NCI-H774 (cell line): ENCODE measurements at places on chromosomes 1 and 21.

DNA sequence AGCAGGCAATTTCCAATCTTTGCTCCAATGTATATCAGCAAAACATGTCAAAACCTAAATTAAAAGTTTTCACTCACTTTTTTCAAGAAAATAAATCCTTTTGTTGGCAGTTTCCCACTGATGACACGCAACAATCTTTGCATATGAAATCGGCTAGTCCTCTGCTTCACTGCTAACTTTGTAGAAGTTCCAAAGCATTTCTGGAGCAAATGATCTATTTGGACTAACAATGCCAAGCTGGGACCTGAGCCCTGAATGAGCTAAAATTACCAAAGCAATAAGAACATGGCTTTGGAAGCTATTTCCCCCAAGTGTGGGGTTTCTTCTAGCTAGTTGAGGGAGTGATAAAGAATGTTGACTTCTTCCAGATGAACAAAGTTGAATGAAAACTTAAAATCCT lies 5.1 kb downstream of the BEND5 start:
- DNase-seq: no peak

GRCh38 chr1:25727635-25728286 lies 72.2 kb upstream of the SELENON start:
- DNase-seq: no peak

DNA sequence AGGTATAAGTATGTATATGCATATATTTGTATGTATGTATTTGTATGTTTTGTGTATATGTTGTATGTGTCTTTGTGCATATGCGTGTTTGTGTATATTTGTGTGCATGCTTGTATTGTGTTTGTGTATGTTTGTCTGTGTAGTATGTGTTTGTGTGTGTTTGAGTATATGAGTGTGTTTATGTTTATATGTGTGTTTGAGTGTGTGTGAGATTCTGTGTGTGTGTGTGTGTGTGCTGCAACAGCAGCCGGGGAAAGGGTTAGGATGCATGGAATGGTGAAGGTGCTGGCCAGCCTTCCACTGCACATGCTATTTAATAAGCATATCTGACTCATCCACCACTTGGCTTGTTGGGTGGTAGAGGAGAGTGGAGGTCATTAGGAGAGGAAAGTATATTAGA lies 46.6 kb upstream of the RAB4A start:
- no peak for DNase-seq

DNA sequence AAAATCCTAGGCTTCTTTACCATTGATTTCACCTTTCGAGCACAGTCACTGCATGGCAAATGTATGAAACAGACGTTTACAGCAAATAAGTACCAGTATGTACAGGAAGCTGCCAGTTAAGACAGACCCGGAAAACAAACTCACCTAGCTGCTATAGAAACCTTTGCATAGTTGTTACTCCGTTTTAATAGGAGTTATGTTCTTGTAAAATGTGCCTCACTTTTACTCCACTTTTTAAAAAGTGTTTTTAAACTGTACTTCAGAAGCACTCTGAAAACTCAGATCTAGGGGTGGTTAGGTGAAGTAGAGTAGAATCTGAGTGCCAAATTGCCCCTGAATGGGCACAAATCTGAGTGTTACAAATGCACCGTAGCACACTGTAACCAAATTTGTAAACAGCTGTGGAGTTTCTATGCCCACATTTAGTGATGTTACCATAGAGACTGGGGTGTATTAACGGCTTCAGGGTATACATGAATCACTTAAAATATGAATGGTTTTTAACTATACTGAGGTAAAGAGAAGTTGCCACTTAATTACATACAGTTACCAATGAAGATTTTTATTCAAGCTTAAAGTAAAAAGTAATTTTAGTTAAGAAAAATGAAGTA lies 30.7 kb downstream of the CNIH4 start:
- no peak for DNase-seq

DNA sequence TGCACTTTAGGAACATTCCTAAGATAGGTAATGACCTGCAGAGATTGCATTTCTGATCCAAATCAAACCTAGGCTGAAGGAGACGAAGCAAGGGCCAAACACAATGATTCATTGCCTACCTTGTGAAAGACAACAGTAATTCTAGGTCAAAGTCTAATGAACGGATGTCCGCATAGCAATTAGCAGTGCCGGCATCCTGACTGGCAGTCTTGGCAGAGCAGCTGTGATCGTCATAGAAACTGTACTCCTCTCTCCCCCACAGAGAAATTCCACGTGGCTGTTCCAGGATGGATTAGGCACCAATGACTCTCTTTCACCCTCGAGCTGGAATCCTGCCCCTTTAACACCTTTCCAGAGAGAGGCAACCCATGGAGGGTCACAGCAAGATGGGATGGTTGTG lies 28.9 kb upstream of the VAV3 start:
- DNase-seq: no peak

- no peak for DNase-seq
These were observed 4.0 kb upstream of the RCAN3 start for GRCh38 chr1:24498589-24498988.

- DNase-seq: peak; percentile 62
These were observed 227.9 kb downstream of the KCNT2 start for GRCh38 chr1:196380316-196380715.

DNA sequence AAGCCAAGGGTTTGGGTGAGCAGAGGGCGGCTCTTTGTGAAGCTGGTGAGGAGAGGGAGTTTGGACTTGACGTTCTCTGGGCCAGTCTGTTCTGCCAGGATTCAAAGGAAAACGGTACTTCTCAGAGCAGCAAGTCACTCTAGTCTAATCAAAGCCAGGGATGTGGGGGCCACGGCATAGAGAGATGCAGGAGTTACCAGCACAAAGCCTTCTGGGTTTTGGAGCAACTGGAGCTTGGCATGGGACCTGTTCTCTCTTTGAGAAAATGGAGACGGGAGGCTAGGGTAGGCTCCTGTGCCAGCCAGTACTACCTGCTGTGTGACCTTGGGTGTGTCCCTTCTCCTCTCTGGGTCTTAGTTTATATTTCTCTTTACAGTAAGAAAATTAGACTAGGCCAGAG lies 2.1 kb downstream of the TXLNA start:
- no peak for DNase-seq

GRCh38 chr1:185704181-185704580 lies 30.0 kb upstream of the HMCN1 start:
- no peak for DNase-seq

GRCh38 chr1:110390692-110391245 lies at the start of gene SLC16A4:
Gene SLC16A4, minus strand, starts transcription at chr1:110391026. Its CDS starts 1,703 bp downstream, at chr1:110389323.
- DNase-seq: no peak

DNA sequence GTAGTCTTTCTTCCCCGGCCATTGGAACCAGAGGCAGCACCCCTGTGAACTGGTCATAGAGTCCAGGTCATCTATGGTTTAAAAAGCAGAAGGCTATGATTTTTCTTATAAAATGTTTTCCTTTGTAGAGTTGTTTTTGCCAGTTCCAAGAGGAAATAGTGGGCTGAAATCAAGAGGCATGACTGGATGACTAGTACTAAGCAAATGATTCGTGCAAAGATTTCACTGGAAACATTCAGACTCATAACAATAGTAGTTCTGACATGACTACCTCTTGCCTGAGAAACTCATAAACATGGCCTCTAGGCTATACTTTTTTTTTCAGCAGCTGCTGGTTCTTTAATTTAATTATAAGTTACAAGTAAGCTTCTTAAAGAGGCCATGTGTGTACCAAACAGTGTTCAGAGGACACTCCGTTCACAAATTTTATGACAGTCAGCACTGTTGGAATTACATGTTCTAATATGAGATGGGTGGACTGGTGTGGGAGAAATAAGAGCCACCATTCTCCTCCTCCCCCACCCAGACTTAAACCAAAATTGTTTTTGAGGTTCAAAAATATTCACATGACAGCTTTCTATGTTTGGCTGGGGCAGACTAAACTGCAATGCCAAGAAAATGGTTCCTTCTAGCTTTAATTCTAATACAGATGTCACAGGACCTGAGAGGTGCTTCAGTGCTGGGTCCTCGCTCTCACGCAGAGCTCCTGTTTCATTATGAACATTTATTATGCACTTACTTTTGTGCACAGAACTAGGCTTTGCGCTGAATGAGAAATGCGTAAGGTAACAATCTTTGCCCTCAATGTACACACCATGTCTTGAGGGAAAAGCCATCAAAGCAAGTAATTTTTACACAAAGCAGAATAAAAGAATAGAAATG lies 147.5 kb downstream of the ZC3H11B start:
- DNase-seq: no peak

DNA sequence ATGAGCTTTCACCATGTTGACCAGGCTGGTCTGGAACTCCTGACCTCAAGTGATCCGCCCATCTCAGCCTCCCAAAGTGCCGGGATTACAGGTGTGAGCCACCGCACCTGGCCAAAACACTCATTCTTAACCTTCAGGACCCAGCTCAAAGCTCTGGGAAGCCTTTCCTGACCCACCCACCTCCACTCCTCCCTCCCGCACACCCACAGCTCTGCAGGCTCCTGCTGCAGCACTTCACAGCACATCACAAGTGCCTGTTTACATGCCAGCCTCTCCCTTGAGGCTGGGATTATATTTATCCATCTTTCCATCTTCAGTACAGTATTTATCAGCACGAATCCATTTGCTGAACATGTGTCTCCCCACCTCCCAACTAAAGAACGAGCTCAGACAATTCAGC lies 14.9 kb downstream of the SLC9A1 start:
- no peak for DNase-seq

GRCh38 chr1:25117233-25117823 lies 115.0 kb downstream of the SYF2 start:
- no peak for DNase-seq

DNA sequence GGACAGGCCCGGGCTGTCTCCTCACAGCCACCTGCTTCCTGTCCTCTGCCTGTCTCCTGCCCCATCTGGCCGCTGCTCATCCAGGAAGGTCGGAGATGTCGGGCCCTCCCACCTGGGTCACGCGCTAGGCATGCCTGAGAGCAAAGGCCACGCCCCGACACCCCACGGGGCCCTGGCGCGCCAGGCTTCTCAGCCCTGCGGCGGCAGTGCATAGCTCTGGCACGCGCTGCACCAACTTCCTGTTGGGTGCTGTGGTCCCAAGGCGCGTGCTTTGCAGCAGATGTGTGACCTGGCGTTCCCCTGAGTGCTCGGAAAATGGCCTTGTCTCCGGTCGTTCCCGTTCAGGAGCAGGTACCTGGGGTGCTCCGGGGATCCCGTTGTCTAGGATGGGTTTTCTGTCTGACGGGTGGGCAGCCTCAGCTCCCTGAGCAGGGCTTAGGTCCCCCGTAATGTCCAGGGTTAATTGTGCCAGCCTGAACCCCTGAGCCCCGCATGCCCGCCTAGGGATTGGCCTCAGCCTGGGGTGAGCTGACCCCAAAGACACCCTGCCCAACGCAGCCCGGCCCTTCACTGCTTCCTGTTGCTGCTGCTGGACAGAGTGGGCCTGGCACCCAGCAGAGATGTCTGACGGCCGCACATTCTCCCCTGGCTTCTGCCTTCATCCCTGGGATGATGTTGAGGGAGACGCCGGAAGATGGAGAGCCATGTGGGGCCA lies 19.4 kb upstream of the KCNAB2 start:
- DNase-seq: peak; percentile 59

DNA sequence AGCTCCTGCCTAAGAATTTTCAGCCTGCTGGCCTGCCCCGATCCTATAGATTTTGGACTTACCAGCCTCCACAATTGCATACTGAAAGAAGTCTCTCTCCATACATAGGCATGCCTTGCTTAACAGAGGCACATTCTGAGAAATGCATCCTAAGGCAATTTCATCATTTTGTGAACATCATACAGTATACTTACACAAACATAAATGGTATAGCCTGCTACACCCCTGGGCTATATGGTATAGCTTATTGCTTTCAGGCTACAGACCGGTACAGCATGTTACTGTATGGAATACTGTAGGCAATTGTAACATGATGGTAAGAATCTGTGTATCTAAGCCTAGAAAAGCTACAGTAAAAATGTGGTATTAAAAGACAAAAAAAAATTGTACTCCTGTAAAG lies 174.7 kb downstream of the NRIP1 start:
- no peak for DNase-seq

DNA sequence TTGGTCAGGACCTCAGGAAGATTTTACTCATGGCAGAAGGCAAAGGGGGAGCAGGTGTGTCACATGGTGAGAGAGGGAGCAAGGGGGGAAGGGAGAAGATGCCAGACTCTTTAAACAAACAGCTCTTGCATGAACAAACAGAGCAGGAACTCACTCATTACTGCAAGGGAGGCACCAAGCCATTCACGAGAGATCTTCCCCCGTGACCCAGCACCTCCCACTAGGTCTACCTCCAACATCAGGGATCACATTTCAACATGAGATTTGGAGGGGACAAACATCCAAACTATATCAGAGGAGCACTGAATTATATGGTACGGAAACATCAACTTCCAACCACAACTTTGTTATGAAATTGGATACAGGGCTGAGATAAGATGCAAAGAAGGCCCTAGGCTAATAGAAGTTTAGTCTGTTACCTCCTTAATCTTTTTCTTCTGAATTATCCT lies 164.9 kb downstream of the ST6GALNAC3 start:
- no peak for DNase-seq

- no peak for DNase-seq
These were observed 119.4 kb upstream of the SLC45A1 start for GRCh38 chr1:8198522-8198921.

DNA sequence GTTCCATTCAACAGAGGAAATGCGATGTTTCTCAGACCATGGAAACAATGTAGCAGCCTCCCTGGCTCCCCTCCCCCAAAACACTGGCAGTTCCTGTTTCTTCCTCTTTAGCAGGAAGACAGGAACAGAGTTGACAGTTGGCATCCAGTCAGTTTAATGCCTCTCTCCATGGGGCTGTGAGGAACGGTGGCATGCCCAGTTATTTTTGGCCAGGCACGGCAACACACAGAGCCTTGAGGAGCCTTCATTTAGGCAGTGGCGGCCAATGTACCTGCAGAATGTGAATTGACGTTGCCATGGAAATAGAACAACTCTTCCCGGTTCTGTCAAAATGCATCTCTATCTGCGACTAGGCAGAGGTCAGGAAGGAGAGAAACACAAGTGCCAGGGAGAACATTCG lies 330.6 kb downstream of the DSCAM start:
- no peak for DNase-seq

DNA sequence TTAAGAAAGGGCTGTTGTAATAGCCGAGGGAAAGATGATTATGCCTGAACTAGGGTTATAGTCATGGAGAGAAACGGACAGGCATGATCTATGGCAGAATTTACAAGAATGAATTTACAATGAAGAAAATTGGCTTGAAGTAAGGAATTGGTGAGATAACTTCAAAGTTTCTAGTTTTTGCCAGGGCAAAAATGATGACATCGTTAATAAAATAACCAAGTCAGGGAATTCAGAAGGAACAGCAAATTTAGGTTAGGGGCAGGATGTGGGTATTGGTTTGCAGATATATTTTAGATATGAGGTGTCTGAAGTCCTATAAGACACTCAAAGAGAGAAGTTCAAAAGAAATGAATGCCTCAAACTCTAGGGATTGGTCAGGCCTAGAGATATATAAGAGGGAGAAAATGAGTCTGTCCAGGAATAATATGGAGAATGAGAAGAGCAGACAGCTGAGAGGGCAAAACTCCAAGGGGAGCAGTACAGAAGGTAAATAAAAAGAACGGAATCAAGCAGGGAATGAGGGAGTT lies 62.8 kb downstream of the IARS2 start:
- DNase-seq: no peak
